ENCODE measurements at places on chromosomes 11 and 22.

DNA sequence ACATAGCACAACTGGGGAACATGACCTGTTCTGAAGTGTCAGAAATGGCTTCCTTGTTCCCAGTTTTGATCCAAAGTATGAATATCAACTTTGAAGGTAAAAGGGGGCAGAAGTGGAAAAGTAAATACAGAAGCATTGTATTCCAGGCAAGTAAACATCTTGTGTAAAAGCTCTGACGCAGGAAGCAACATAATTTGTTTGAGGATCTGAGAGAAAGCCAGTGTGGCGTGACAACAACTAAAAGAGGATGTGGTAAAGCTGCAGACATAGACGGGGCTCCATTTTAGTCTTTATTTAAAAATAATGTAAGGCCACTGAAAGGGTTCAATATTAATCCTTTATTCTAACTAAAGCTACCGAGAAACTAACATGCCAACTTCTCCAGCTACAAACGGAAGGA lies 310.2 kb downstream of the DLG2 start:
- no peak for DNase-seq

DNA sequence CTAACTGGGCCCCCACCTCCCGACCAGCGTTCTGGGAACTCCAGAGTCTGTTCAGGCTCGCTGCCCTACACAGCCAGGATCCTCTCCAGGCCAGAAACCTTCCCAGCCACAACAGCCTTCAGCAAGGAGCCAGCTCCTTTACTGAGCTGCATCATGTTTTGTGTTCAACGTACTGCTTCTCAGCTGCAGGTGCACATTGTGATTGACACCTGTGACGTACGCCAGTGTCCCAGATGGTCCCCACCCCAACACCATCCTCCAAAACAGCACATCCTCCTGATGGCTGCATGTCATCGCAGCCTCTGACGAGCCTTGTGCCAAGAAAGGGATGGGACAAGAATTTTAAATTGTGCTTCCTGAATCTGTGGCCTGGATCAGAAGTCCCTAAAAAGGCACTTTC lies 117.5 kb downstream of the SPATA19 start:
- no peak for DNase-seq

DNA sequence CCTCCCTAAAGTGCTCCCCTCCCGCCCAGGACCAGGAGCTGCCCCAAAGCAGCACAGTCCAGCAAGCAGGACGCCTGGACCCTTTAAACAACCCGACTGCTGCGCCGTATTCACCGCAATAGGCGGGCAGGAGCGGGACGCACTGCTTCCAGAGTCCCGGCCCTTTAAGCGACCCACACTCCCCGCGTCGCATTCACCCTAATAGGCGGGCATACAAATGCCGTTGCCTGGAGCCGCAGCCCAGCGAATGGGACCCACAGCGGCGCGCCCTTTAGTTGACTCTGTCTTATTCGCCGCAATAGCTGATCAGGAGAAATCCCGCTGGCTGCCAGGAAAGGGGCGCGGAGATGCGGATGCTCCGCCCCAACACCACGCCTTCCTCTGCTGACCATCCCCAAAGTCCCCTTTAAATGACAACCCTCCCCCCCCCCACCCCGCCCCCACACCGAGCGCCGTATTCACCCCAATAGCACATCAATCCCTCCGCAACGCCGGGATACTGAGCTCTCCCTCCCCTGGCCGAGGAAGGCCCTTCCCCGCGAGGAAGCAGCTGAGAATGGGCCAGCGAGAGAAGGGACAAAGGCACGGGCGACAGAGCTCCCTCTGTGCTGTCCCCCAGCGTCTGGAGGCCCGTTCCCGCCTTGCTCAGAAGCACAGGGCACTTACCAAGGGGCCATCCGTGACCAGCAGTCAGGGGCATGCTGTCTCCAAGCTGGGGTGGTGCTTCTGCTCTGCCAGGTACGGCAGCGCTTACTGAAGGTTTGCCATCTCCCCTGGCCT lies 4.7 kb downstream of the OSBPL5 start:
- DNase-seq = peak; percentile 51

- no peak for DNase-seq
These were observed 635 bp downstream of the PRR5 start for GRCh38 chr22:44702479-44703198.

GRCh38 chr22:22716136-22716665 lies 71.8 kb downstream of the GGTLC2 start:
- DNase-seq = no peak

- DNase-seq = peak; percentile 69
These were observed 34.1 kb downstream of the LIF start for GRCh38 chr22:30212363-30212995.

DNA sequence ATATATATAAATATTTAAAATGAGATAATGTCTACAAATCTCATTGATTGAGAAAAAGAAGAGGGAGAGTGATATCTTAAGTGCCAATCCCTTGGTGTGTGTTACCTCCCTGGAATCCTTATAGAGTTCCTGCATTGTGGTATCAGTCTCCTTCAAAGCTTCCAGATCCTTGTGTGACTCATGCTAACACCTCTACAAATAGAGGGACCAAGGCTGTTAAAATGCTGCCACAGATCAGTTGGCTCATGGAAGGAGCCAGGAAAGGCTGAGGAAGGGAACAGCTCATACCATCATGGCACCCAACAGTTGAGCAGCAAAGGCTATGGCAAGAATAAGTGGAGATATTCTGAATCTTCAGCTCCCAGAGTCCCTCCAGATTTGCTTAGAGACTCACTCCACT lies 163.6 kb upstream of the ISX start:
- no peak for DNase-seq

GRCh38 chr11:70790671-70791300 lies 392.5 kb downstream of the CTTN start:
- DNase-seq = no peak

- no peak for DNase-seq
These were observed 48.7 kb upstream of the SYT13 start for GRCh38 chr11:45334836-45335235.

GRCh38 chr11:73647459-73648100 lies 1.2 kb downstream of the PLEKHB1 start:
- DNase-seq = no peak

DNA sequence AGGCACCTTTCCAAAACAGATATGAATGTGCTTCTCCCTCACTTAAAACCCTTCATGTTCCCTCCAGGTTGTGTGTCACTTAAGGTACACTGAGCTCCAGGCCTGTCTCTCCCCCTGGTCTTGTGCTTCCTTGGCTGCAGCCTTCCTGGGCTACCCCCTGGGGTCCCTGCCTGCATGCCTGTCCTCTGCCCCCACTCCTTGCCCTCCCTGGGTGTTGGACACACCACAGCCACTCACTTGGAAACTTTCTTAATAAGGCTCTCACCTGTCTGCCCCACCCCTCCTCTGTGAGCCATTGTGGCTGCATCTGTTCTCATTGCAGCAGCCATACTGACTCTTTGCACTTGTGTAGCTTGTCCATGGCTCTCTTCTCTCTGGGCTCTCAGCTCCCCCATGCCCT lies 60.6 kb downstream of the CABIN1 start:
- DNase-seq = no peak

GRCh38 chr11:8332196-8332595 lies 68.5 kb upstream of the LMO1 start:
- no peak for DNase-seq

- DNase-seq = no peak
These were observed 9.0 kb upstream of the HIKESHI start for GRCh38 chr11:86292912-86293616.

DNA sequence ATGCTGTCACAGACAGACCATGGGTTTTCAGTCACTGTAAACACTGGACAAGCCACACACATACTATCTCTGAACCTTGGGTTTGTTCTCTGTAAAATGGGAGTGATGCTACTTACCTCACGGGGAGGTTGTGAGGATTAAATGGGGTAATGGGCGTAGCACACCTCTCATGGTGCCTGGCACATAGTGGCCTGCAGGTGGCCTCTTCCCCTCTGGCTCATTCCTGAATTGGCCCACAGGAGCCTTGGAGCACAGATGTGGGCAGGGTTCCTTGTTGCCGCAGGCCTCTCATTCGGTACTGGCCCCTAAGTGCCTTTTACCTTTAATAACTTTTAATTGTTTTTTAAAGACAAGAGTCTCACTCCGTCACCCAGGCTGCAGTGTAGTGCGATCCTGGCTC lies 11.7 kb downstream of the MICAL2 start:
- DNase-seq = no peak

GRCh38 chr22:38850941-38851849 lies 7.4 kb upstream of the NPTXR start:
- DNase-seq = no peak

DNA sequence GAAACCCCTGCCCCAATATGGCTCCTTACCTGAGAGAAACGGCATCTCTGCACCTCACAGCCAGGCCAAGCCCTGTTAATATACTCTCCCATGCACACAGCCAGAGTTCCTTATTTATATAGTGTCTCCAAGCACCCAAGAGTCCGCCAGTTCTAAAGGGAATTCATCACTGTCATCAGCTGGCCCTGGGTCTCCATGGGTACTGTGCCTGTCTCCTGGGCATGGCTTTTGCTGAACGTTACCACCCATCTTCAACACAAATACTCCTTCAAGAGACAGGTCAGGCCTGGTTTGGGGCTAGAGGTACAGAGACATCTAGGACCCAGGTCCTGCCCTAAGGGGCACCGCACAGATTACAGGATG lies 1.6 kb upstream of the ATG16L2 start:
- no peak for DNase-seq

- DNase-seq = no peak
These were observed 13.2 kb downstream of the OTUB1 start for GRCh38 chr11:63999349-64000025.

- DNase-seq = no peak
These were observed 100.9 kb downstream of the FAM76B start for GRCh38 chr11:95688501-95689222.

DNA sequence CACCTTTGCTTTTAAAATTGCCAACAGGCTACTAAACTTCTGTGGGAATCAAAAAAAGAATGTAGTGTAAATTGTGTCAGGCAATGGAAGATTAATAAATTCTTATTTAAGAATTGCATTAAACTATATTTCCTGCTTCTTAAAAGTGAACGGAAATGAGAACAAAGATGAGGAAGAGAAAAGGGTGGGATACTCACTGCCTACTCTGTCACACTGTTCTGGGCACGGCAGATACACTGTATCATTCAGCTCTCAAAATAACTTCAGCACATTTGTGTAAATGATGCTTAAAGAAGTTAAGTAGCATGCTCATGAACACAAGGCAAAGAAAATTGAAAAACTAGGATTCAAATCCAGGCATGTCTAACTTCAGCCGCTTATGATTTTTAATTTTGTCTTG lies 218.7 kb downstream of the DCDC1 start:
- DNase-seq = no peak

- no peak for DNase-seq
These were observed 97.1 kb upstream of the PARVA start for GRCh38 chr11:12280199-12280837.

DNA sequence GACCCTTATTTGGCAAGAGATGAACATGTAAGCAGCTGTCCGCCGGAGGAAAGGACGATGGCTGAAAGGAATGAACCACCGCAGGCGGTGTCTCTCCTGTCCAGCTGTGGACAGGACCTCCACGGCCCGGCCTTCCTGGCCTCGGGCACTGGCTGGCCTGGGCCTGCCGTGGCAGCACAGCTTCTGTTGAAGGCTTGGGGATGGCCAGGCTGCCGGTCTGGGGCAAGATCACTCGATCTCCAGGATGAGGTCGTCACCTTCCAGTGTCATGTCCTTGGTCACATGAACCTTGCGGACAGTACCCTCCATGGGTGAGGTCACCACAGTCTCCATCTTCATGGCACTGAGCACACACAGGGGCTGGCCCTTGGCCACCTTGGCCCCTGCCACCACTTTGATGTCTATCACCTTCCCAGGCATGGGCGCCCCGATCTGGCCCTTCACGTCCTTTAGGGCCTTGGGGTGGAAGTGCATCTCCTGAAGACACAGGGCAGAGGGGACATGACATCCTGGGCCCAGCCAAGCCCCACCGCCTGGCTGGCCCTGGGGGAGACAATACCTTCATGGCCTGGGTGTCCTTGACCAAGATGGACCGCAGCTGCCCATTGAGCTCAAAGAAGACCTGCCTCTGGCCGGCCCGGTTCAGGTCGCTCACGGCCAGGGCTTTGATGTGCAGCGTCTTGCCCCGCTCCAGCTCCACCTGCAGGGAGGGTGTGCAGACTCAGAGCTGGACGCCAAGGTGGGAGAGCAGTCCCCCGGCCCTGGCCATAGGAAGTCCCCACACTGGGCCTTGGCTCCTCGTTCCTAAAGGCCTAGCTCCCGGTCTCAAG lies 5.6 kb downstream of the RCE1 start:
- DNase-seq = no peak

- DNase-seq = no peak
These were observed 68.6 kb downstream of the LDLRAD3 start for GRCh38 chr11:36012455-36012854.

GRCh38 chr22:41745968-41746367 lies 46.7 kb downstream of the MEI1 start:
- no peak for DNase-seq

DNA sequence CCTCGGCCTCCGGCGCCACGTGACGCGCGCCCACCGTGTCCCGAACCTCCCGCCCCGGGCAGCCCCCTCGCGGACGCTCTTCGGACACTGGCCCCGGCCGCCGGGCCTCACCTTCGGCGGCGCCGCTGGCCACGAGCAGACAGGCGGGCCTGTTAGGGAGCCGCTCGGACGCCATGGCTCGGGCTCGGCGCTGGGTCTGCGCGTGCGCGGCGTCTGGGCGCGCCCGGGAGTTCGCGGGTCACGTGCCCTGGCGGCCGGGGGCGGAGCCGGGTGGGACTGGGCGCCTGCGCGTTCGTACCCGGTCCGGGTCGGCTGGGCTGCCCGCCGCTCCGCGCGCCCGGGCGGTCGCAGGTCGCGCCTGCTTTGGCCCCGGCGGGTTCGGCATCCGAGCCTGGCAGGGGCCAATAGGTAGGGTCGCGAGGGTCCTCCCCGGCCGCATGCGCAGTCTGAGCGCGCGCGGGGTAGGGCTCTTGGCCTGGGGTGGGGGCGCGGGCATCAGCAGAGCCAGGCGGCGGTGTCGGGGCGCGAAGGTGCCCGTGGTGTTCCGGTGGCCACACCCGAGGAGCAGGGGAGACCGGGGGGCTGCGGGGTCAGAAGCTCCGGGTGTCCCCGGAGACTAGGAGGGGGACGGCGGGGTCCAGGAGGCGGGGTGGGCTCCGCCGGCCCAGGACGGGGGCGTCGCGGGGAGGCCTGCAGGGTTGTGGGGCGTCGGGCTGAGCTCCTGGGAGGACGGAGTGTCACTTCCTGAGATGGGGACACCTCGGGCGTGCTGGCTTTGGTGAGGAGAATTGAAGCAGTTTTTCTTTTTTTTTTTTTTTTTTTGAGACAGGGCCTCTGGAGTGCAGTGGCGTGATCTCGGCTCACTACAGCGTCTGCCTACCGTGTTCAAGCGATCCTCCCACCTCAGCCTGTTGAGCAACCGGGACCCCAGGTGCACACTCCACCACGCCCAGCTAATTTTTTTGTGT lies at the start of gene GATD1:
TSS of gene GATD1 (minus strand) at position 200 of the 968 bp plus-strand sequence. CDS start at position 175, 25 bp downstream.
- DNase-seq = no peak

Measured in AG04449 (cell line).